ENCODE measurements at places on chromosomes 5 and 9. TPM values are rescaled to one million over a fixed set of nuclear protein-coding genes. Genes with fewer than 3 reads are reported as not detected.

DNA sequence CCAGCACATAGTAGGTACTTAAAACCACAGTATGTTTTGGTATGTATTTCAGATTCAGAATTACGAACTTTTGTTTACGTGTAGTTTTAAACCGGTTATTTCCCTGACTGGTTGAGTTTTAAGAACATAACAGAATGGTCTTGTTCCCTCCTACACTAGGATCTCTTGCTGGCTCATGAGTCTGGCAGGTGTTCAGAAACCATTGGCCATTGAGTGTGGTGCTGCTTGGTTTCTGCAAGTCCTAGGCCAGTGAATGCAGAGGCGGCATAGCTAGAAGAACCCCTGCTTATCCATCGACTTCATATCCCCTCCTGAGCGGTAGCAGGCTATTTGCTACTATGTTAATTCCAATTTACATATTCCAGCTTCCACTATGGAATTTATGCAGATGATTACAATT, 65.6 kb downstream of the GPR21 start:
- DNase-seq: no peak

- DNase-seq: no peak
Observed at GRCh38 chr5:90982576-90982975, 400.5 kb downstream of the ARRDC3 start.

GRCh38 chr9:114007991-114008666, 70.0 kb downstream of the AMBP start:
- DNase-seq: no peak

- no peak for DNase-seq
Observed at GRCh38 chr5:16245956-16246355, 66.4 kb upstream of the MARCHF11 start.

DNA sequence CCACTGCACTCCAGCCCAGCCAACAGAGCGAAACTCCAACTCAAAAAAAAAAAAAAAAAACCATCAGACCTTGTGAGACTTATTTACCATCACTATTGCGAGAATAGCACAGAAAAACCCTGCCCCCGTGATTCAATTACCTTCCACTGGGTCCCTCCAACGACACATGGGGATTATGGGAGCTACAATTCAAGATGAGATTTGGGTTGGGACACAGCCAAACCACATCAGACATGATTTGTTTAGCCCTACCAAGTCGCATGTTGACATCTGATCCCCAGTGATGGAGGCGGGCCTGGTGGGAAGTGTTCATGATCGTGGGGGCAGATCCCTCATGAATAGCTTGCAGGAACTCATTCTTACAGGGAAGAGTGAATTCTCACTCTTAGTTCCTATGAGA, 26.6 kb downstream of the MYO10 start:
- no peak for DNase-seq

GRCh38 chr5:180522330-180522729, 28.2 kb downstream of the CNOT6 start:
- DNase-seq: no peak

GRCh38 chr9:94026816-94027215, 57.4 kb upstream of the PTPDC1 start:
- DNase-seq: no peak

GRCh38 chr5:120297616-120298015, 166.5 kb upstream of the PRR16 start:
- no peak for DNase-seq

GRCh38 chr9:136045595-136046553, 49.2 kb downstream of the NACC2 start:
- DNase-seq: no peak

DNA sequence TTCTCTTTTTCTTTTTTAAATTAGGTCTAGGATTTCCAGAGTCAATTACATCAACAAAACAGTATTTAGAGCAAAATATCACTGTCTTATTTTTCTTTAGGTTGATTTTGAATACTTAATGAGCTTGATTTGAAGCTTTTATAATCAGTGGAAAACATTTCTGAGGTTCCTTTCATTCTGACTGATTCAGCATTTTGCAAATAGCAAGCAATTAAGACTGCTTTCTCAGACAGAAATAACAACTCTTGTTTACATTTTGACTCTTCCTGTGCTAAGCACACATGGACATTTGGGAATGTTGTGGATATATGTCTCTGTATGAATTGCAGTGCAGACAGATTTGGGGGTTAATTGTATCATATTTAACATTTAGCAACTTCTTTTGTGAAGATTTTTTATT, 22.2 kb upstream of the MCCC2 start:
- no peak for DNase-seq

- no peak for DNase-seq
Observed at GRCh38 chr5:94698197-94698596, 79.7 kb downstream of the SLF1 start.

- DNase-seq: no peak
Observed at GRCh38 chr5:74413403-74414048, 227.0 kb downstream of the ENC1 start.

DNA sequence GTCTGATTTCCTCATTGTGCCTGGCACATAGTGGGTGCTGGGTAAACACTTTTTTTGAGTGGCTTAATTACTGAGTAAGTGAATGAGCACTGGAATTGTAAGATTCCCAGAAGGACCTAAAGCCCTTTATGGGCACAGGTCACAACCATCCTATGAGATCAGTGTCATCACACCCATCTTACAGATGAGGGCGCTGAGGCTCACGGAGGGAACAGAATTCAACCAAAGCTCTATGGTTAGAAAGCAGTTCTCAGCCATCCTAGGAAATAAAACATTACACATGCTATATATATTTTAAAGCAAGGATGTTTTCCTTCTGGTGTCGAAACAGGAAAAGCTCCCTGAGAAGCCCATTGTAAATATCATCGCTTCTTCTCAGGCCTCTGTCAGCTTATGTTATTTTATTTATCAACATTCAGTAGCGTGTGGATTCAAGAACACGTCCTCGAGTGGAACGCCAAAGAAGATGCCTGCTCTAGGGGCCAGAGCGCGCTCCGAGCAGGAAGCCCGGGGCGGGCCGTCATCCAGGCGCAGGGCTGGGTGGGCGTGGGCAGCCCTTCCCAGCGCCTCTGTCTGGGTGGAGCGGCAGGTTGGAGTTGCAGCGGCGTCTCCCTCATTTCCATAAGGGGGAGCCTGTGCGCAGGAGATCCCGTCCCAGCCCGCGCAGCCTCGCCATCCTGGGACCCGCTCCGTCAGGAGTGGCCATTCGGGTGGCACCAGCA, 155.8 kb upstream of the SMIM23 start:
- no peak for DNase-seq

DNA sequence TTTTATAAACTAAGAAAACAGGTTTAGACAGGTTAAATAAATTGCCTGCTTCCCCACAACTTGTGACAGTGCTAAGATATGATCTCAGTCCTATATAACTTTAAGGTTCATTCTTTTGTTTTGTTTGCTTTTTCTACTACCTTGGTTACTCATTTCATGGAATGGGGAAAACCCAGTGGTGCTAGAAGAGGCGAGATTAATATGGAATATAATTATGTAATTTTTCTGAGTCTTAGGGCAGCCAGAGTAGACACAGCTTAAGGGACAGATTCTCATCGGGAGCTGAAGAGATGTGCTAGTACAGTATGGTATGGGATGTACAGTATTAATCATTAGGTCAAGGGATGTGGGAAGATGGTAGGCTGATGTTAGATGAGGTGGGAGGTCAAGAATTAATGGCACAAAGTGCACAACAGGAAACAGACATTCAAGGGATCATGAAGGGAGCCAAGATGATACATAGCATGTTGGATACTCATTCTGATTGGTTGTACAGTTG, 6.2 kb downstream of the TRIM32 start:
- no peak for DNase-seq

DNA sequence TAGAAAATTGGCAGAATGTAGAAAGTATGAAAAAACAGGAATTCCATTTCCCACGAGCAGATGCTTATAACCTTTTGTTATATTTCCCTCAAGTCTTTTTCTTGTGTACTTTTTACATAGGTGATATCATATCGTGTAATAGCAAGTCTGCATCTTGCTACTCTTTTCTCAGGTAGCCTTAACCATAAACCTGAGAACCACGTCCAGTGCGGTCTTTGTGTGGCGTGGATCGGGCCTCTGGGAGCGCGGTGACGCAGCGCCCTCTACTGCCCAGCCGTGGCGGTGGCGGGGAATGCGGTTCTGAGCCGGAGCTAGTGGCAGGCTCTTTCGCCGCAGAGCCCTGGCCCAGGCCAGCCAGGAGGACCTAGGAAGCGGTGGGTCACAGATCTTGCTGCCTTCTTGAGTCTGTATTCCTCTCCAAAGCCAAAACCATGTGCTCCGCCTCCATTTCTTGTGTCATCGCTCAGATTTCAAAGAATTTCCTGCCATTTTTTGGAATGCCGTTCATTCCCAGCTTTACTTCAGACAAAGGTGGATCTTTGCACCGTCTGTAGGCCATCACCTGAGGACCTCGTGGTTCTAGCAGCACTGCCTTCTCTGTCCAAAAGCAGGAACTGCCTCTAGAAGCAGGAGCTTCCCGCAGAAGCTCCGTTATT, 71.9 kb downstream of the MVB12B start:
- DNase-seq: peak; percentile 29

- peak; percentile 11 for DNase-seq
Observed at GRCh38 chr9:107703651-107704050, 214.1 kb upstream of the KLF4 start.

DNA sequence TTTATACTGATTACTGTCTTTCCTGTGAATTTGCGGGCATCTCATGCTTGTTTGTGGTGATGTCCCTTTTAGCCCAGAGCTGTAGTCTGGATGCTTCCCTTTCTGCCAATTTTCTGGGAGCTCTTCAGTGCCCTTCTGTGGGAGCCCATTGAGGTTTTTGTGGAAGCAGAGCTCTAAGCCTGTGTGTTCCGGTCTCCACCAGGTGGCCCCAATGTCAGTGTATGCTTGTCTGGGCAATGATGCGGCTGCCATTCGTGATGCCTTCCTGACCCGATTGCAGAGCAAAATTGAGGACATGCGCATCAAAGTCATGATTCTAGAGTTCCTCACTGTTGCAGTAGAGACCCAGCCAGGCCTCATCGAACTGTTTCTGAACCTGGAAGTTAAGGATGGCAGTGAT, 35.1 kb downstream of the SH3GLB2 start:
- no peak for DNase-seq

DNA sequence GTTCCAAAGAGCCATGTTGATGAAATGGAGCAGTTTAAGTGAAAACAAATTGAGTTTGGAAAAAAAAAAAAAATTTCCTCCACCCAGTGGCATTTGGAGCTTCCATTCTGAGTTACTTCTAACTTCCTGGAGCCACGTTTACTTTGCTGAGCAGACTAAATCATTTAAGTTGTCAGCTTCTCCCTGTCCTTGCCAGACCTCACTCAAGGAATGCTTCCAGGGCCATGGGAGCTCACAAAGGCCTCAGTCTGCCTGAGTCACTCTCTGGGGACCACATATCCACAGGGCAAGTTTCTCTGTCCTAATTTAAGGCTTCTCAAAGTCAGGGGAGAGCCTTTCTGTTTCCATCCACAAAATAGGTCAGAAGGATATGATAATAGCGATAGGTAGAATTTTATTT, 210.3 kb upstream of the TNC start:
- DNase-seq: peak; percentile 38

DNA sequence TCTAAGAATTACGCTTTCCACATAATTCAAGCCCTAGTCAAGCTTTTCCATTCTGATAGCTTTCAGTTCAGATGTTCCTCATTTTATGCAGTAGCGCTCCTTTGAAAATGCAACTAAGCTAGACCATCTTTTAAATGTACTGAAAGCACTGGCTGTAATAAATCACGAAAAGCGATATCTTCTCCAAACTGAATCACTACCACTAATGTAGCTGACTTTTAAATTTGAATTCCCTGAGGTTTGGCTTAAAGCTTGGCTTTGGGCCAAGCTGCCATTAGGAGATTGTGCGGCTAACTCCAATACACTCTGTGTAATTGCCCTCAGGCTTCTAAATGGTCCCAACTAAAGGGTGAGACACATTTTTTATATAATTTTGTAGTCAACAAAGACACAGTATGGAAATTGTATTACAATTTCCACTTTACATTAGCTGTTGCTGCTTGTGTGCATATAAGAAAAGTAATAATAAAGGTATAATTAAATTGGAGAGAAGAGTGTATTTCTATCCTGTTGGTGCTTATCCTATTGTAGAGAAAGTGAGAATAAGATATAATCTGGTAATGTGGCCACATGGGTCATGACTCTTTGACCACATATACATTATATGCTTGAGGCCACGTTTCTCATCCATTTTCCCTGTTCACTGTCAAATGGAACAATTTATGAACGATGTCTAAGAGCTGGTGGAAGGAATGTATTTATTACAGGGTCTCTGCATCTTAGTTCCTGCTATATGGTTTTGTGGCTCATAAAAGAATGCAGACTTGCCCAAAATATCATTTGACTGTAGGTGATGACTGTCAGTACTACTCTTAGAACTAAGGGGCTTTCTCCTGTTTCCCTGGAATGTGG, 118.7 kb upstream of the TAF11L2 start:
- peak; percentile 55 for DNase-seq

DNA sequence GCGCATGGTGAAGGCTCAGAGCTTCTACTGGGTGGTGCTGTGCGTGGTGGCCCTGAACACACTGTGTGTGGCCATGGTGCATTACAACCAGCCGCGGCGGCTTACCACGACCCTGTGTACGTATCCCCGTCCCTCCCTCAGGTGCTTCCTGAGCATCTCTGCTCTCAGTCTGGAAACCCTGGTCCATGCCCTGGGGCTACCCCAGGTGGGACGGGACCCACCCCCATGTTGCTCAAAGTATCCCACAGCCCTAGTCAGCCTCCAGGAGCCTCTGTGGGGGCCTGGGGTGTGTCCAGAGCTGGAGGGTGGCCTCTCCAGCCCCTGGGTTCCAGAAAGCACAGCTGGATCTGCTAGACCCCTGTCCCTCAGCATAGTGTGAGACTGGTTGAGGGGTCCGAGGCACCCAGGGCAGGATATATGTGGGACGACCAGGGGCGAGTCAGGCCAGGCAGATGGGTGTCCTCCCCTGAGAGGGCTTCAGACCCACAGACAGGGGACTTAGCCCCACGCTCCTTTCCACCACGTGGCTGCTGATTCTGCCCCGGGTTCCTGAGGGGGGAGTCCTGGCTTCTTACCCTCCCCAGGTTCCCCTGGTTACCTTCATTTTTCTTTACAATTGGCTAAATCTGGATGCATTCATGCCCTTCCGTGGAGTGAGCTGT, 94.0 kb downstream of the CACNA1B start:
- no peak for DNase-seq

DNA sequence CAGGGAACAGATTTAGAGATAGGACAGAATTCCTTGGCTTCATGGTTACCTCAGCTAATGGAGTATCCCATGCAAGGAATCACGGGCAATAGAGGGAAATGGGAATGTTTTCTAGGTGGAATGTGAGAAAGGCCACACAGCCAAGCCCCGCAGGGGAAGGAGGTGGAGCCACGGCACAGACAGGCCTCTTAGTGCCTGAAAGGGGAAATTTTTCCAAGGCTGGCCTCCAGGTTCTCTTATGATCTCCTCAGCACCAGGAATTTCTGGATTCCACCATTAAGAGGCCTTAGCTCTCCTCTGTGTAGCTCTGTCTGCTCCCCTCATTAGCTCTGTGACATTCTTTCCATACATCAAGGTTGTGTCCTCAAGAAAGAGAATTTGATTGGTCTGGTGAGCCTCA, 124.7 kb downstream of the GALNT10 start:
- DNase-seq: no peak

GRCh38 chr5:115349001-115349817, 52.8 kb upstream of the CCDC112 start:
- peak; percentile 86 for DNase-seq

- DNase-seq: no peak
Observed at GRCh38 chr9:120891245-120891883, 14.4 kb upstream of the PHF19 start.

- DNase-seq: no peak
Observed at GRCh38 chr5:50922942-50923767, 256.7 kb downstream of the PARP8 start.

The UBE2QL1 gene
- total RNA-seq: 0.65 TPM

The C7 gene
- not detected for total RNA-seq

The LCN15 gene
- total RNA-seq: not detected

The IL13 gene
- not detected for total RNA-seq

The PDCD1LG2 gene
- total RNA-seq: 1.1 TPM

The LURAP1L gene
- total RNA-seq: 6.6 TPM
